Effector memory CD8-positive, alpha-beta T cell (primary cell): ENCODE measurements at places on chromosomes 2 and 18.

- DNase-seq, result no peak
These were observed 160.9 kb downstream of the DYSF start for GRCh38 chr2:71613953-71614925.

DNA sequence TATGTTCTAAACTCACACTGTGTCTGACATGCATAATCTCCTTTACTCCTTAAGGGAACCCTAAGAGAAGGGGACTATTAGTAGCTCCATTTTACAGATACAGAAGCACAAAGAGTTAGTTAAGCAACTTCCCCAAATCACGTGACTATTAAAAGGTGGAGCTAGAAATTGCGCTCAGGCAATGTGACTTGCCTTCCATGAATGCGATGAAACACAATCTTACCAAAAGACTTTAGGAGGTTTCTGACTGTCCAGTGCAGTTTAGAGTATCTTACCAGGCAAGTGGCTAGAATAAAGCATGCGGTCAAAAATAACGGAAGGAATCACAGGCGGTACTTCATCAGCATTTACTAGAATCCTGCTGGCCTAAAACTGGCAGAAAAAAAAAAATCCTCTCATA, 70.4 kb downstream of the ZNF521 start:
- DNase-seq, result no peak

- no peak for DNase-seq
These were observed 99.6 kb downstream of the CELF4 start for GRCh38 chr18:37465958-37466357.

DNA sequence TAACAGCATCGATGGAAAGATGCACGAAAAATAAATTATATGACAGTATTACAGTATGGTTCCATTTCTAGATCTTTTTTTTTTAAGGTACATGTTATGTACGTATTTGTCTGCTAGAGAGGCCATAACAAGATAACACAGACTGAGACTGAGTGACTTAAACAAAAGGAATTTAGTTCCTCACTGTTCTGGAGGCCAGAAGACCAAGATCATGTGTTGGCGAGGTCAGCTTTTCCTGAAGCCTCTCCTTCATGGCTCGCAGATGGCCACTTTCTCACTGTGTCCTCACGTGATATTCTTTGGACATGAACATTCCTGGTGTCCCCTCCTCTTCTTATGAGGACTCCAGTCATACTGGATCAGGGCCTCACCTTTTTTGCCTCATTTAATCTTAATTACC, 177.4 kb downstream of the CAPN13 start:
- no peak for DNase-seq

DNA sequence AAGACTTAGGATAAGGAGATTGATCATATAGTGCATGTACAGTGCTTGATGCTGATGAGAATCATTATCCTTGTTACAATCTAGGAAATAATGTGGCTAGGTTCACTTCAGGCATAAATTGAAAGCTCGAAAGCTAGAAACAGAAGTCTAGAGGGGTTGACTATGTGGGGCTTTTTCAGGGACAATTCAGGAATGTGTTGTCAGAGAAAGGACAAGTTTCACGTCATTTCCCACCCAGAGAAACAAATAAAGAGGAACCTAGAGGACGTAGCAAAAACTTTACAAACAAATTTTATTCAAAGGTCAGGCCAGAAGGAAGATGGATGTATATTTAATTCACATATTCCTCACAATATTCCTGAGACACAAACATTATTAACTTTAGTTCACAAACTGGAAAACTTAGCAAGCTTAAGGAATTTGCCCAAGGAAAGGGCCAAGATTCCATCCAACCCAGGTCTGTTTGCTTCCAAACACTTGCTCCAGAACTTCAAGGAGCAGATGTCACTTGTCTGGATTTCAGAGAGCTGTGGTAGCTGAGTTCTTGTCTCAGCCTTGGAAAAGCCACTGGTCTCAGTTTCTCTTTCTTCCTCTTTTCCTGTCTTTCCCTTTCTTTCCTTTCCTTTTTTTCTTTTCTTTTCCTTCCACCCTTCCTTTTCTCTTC, 7.4 kb downstream of the CYRIA start:
- no peak for DNase-seq
